ENCODE measurements at places on chromosomes 6 and 20. TPM values are rescaled to one million over a fixed set of nuclear protein-coding genes. Genes with fewer than 3 reads are reported as not detected.

- DNase-seq = no peak
Measured at GRCh38 chr6:90175627-90176538, 120.8 kb downstream of the BACH2 start.

- DNase-seq = peak; percentile 37
Measured at GRCh38 chr6:21186479-21187055, 407.0 kb upstream of the SOX4 start.

- peak; percentile 2 for DNase-seq
Measured at GRCh38 chr6:137389150-137389704, 105.0 kb downstream of the OLIG3 start.

The PPIL6 gene
- 1.6 TPM for total RNA-seq

DNA sequence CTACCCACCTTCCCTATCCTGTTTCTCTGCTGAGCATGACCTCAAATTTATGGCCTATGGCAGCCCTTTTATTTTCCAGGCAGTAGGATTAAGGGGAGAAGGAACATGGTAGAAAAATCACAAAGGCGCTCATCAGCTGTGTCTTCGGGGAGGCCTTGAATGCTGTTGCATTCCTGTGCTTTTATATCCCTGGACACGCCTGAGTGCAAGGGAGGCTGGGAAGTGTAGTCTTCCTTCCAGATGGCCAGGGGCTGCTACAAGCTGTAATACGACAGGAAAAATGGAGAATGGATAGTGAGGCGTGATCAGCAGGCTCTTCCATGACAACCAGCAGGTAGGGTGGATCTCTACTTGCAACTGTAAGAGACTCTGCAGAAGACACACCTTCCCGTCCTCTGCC, 210.9 kb upstream of the GGTLC1 start:
- DNase-seq = no peak

DNA sequence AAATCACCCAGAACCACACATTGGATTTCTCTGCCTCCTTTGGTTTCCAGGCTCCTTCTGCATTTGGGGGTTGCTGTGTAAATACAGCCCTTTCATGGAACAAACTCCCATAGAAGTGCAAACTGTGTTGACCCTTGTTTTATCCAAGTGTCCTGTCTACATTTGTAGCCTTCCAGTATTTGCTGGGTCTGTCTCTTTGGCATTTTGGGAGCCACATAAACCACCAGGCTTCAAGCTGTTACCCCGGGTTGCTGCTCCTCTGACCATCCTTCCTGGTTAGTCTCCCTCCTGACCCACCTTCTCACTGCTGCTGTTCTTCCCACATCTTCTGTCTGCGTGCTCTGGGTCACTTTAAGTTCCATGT, 7.6 kb upstream of the MTHFD1L start:
- no peak for DNase-seq

DNA sequence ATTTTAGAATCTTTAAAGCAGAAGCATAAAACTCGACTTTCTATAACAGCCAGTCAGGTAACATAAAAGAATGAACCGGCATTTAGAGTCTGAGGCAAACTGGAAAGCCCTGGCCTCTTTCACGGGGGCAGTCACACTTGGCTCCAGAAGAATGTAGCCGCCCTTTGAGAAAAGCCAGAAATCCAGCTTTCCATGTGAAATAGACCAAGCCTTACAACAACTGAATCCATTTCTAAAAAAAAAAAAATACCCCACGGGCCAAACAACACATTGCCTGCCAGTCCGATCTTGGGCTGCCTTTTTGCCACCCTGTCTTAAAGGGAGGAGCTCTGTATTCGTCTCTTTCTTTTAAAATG, 252.9 kb upstream of the TAB2 start:
- no peak for DNase-seq

GRCh38 chr20:48002517-48002970, 217.3 kb upstream of the SULF2 start:
- DNase-seq = no peak

GRCh38 chr6:28710466-28711191, 184.9 kb downstream of the GPX5 start:
- DNase-seq = peak; percentile 76

The SNRNP48 gene
- 13.0 TPM for total RNA-seq

- DNase-seq = no peak
Measured at GRCh38 chr6:46688966-46689335, 1.3 kb downstream of the TDRD6 start.

DNA sequence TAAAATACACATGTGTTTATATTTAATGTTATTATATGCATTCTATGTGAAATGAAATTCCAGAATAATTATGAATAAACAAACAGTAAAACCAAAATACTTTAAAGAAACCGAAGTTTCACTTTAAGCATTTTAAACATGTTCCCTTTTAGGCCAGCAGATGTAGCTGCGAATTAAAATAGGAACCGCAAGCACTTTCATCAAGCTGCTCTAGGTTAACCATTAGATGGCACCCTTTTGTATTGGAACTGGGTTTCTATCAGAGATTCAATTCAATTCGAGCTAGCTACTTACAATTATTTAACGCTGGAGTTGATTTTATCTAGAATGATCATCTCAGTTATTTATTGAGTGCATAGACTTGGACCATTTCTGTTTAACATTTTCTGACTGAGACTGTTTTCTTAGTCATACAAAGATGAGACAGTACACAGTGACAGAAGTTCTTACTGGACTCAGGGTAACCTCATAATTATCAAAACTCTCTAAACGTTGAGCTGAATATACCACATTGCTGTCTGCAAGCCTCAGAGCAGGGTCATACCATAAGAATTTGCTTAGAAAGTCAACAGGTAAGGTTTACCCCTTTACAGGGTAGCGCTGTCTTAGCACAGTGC, 8.5 kb downstream of the TMEM242 start:
- DNase-seq = peak; percentile 72

DNA sequence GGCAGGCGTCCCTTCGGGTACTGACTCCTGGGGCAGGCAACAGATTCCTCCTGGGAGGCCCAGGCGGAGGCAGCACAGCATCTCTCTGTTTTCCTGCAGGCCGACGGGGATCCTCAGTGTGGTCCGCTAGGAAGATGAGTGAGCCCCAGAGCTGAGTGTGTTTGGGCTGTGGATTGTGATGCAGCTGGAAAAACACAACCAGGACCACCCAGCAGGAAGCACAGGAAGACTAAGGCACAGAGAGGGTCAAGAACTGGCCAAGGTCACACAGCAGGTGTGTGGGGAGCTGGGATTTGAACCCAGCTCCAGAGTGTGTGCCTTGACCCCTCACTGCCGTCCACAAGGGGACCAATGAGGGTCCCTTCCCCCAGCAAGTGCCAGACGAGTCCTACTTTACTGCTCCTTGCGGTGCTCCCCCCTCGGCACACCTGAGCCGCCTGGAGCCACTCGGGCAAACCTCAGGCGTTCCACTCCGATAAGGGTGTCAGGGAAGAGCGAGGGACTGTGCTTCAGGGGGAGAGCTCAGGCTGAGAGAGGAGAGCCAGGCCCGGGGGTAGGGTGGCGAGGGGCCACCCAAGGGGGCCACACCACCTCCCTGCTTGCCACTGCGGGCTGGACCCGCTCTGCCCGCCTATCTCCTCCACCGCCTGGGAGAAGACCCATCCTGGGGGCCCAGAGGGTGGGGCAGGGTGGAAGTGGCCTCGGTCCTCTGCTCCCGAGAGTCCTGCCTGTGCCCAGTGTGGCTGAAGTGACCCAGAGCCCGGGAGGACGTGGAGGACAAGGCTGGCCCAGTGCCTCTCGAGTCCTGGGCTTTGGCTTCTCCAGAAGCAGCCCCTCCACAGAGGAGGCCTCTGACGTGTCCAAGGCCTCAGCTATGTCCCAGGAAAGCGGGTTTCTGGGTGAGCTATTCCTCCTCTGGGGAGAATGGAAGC, 63.3 kb downstream of the YTHDF1 start:
- DNase-seq = no peak

GRCh38 chr6:95530176-95530819, 47.0 kb upstream of the MANEA start:
- DNase-seq = no peak
